Caki2 (cell line): ENCODE measurements at places on chromosomes 12 and 14.

- DNase-seq = no peak
These were observed 394.1 kb downstream of the BCAT1 start for GRCh38 chr12:24554612-24555295.

DNA sequence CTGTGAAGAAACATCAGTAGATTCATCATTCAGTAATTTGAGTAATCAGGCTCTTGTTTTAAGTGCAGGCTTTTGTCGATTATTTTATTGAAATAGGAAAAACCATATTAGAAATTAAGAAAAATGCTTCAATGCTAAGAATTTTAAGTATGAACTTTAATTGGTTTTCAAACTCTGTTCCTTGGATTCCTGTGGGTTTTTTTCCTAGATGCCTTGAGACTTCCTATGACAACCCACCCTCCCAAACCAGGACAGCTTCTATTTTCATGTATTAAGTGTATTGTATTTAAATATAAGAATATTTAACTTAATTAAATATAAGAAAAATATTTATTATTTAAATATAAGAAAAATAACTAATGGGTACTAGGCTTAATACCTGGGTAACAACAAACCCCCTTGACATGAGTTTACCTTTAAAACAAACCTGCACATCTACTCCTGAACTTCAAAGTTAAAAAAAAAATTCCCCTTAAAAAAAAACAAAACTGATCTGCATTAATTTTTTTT is 3.0 kb downstream of the ARHGAP5 start:
- DNase-seq = no peak

DNA sequence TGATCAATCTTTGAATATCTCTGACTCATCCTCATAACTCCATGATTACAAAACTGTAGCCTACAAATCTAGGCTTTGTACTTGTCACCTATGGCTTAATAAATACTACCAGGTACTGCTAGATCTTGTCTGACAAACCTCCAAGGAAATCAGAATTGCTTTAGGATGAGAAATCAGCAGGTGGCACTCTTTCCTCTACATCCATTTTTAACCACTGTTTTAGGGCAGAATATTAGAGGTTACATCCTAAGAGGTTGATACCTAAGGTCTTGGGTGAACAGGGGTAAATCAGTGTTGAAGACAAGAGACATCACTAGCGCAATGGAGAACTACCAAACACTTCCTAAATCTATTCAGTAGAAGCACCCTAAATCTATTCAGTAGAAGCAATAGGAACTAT is 63.1 kb upstream of the SOX5 start:
- DNase-seq = no peak

DNA sequence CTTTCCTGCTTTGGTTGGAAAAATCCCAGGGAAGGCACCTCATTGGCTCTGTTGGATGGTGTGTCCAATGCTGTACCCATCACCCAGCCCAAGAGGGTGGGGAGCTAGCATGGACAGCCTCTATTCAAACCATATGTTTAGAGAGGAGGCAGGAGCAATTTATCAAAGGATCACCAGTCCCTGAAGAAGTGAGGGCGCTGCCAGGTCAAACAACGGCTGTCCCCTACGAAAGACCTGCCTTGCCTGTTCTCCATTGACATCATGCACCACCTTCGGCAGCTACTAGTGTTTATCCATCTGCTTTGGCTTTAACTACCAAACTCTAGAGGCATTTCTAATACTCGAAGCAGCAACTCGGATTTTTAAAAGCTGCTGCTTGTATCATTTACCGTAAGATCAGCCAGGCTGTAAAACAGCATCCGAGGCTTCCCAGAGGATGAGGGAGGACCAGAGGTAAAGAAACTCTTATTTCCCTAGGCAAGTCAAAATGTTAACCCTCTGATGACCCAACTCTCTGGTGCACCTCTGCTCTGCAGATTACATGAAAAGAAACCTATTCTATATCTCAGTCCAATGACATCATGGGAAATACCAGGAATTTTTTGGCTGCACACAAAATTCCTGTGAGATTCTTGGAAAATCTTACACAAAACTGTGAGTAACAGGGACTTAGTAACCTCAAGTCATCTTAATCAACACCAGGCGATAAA is 720.9 kb upstream of the TBX3 start:
- DNase-seq = peak; percentile 18

GRCh38 chr12:108939594-108939993 is 59.7 kb downstream of the DAO start:
- DNase-seq = peak; percentile 4
